ENCODE measurements at places on chromosomes 7 and 10.

- DNase-seq: no peak
Measured at GRCh38 chr7:36303202-36304098, 86.2 kb upstream of the ANLN start.

- DNase-seq: no peak
Measured at GRCh38 chr7:41795276-41795833, 92.5 kb upstream of the INHBA start.

GRCh38 chr7:107890493-107890961 lies 456 bp upstream of the DLD start:
- no peak for DNase-seq

GRCh38 chr10:77501152-77501845 lies 136.3 kb downstream of the KCNMA1 start:
- DNase-seq: no peak

GRCh38 chr10:110162741-110163145 lies 44.7 kb upstream of the MXI1 start:
- no peak for DNase-seq

- no peak for DNase-seq
Measured at GRCh38 chr7:90326500-90326899, 5.4 kb upstream of the FAM237B start.

GRCh38 chr10:129161150-129161549 lies 305.9 kb upstream of the MGMT start:
- no peak for DNase-seq

DNA sequence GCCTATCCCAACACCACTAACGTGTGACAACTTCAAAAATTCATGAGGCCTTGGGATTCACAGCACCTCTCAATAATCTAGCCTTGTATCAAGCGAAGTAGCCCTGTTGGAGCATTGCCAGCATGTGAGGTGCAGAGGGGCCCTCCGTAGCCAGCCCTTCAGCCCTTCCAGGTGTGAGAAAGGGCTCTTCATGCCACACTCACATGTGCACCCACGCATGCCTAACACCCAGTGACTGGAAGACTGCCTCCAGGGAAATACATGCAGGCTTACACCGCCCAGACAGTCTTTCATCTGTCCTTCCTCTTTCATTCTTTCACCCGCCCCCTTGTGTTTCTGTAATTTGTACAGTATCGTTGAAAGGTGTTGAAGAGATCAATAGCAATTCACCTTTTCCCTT lies 26.1 kb downstream of the LRRC4 start:
- no peak for DNase-seq

DNA sequence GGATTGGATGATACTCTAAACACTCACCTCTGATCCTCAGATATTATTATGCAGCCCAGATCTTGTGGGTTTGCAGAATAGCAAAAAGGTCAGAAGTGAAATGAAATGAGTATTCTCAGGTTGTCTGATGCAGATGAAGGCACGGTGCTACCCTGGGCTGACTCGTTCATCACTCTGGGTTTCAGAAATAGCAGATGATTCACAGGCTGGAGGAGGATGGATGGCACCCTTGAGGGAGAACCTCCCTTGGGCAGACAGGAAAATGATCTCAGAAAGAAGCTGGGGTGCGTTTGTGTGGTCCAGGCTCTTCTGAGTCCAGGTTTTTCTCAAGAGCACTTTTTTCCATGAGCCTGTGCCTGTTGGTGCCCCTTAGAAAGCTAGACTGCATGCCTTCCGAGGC lies 515.8 kb upstream of the MKI67 start:
- DNase-seq: no peak

DNA sequence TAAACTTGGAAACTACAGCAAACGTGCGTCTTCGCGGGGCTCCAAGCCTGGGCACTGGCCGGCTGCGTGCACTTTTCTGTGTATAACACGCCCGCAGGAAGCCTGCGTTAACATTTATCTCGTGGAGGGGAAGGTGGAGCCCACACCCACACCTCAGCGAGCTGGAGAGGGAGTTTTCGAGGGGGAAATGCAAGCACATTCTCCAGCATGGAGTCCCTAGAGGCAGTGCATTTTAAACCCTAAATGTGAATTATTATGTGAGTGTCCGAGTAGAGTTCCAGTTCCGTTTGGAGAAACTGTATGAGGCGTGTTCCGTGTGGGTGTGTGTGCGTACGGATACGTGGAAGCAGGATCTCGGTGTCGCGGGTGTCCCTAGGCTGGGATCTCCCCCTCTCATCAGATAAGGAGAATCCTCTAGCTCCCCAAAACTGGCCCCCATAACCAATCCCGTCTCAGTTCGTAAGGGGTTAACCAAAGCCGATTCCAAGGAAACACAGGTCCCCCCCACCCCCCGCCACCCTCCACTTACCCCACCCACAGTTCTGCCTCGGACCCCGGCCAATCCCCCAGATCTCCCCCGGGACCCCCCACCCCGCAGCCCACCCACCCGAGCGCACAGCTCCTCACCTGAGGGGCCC lies 403 bp downstream of the CDK6 start:
- peak; percentile 12 for DNase-seq

GRCh38 chr10:77505431-77506334 lies 131.9 kb downstream of the KCNMA1 start:
- DNase-seq: no peak

DNA sequence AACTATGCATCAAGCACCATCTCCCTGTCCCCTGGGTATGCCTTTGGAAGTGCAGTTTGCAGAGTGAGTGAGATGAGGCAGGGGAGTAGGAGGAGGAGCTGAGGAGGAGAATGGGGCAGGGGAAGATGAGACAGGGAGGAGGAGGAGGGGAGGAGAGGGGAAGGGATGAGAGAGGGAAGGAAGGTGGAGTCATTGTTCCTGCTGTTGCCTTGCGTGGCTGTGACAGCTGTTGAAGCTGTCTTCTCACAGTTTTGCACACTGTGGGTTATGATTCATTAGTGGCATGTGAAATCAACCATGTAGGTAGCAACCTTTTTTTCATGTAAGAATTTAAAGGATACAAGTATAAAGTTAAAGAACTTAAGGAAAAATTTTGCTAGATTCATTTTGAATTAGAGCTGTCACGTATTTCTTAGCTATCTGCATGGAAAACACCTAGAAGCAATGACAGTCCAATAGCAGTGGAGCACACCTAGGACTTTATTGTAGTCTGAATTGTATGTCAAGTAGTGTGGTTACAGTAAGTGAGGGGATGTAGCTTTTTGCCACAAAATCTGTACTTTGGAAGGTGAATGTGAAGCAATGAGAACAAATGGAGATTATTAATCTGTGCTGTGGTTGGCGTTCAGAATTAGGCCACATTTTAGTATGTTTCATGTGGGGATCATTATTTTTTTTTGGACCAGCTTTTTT lies 21.7 kb downstream of the CCM2 start:
- no peak for DNase-seq

Measured in stimulated activated CD8-positive, alpha-beta memory T cell treated with anti-CD3 and anti-CD28 coated beads, Interleukin-4, amount 100 ng/mL, for 4 hours (primary cell).